ENCODE measurements at places on chromosomes 2 and 18.

GRCh38 chr18:69580107-69580506 lies 179.4 kb downstream of the DOK6 start:
- DNase-seq = no peak

GRCh38 chr2:226329180-226329579 lies 470.4 kb downstream of the IRS1 start:
- no peak for DNase-seq

- DNase-seq = no peak
These were observed 42.5 kb downstream of the POU3F3 start for GRCh38 chr2:104896446-104896845.

DNA sequence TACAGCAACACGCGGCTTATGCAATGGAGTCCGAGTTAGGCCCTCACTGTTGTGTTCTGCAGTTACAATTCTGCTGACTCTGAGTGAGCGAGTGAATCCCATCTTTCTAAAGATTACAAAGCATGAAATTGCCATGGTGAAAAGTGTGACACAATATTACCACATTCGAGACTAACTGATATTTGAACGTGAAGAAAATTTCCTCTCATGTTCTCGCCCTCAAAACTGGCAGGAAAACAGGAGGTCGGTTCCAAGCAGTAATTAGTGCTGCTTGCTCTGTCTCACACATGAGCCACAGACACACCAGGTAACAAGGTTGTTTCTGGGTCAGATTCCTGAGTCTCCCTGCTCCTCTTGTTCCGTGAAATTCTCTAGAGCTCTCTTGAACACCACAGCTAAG lies 93.7 kb upstream of the RIOK3 start:
- no peak for DNase-seq

GRCh38 chr2:174016447-174016846 lies 51.3 kb upstream of the SP3 start:
- DNase-seq = no peak

DNA sequence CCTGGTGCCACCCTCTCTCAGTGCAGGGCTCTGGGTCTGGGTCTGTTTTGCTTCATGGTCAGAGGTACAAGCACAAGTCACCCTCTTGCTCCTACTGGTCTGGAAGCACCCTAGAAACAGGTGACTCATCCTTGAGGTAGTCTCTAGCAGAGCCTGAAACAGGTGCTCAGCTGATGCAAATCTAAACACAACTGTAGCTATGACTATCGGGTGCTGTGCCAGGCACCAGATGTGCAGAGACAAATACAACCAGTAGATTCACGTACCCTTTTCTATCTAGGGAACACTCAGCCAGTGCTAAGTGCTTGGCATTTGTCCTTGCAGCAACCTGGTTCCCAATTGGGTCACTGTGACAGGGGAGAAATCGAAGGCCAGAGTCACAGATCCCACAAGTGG lies 140.9 kb upstream of the MYCN start:
- DNase-seq = no peak

GRCh38 chr2:126614524-126615227 lies 41.3 kb upstream of the GYPC start:
- DNase-seq = no peak

- DNase-seq = no peak
These were observed 220.5 kb downstream of the PIEZO2 start for GRCh38 chr18:10928772-10929373.

GRCh38 chr2:127681976-127682857 lies 6.9 kb upstream of the LIMS2 start:
- DNase-seq = no peak

- DNase-seq = no peak
These were observed 317.4 kb upstream of the HNRNPA3 start for GRCh38 chr2:176895158-176895557.

DNA sequence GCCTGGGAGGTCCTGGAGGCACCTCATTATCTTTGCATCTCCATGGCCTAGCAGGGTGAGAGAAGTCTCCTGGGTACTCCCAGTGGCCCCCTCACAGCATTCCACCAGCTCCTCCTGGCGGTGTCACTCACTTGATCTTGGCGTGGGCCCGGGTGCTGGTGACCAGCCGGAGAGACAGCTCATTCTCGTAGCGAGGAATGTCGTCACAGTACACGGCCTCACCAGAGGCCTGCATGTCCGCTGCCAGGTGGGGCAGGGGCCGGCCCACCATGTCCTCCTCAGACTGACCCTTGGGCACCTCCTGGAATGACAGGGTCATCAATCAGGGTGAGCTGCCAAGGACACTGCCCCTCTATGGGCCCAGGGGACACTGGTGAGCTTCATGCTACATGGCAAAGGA lies 42.4 kb downstream of the XDH start:
- no peak for DNase-seq

DNA sequence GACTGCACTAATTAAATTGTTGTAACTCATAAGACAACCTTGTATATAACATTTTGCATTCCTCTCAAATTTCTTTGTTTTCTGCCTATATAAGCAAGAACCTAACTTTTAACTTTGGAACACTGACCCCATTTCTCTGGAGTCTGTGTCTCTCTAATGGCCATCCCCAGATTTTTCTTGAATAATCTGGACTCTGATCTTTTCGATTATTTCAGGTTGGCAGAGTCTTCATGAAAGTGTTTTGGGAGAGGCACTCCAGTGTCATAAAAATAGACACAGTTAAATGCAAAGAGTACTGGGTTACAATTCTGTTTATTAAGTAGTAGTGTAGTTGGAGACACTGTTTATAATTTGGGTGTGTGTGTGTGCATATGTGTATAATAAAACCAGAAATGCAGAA lies 1467.7 kb upstream of the CELF4 start:
- DNase-seq = no peak

GRCh38 chr18:50748243-50749229 lies 71.3 kb downstream of the MRO start:
- DNase-seq = no peak

DNA sequence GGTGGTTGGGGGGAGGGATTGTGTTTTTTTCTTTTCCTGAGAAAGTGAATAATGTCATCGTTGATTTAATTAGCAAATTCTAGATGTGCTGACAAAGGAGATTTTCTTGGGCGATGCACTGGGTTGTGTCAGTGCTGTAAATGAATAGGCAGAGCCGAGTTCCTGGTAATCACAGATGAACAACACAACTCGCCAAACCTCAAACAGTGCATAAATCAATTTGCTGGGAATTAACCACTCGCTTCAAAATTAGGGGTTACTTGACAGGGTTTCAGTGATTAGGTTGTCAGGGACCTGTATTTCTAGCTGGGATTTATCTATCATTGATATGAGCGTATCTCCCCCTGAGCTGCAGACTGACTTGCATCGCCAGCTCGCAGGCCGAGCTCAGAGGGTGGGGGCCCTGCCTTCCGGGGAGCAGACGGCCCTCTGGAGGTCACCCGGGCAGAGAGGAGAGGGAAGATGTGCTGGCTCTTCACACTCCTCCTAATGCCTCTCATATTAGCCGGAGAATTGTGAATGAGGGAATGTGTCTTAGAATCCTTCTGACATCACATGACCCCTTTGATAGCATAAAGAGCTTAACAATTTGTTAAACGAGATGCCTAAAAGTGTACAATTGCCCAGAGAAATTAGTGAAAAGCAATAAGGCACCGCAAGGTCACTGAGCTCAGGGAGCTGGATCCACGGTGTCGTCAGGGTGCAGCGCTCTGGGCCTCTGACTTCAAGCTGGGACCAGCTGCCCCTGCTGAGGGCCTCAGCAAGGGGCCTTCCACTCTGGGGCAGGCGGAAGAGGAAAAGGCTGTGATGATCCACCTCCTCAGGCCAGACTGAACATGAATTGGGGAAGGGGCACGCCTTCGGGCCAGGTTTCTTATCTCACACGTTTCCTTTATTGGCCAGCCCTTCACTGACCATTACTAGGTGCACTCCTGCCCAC lies 48.9 kb downstream of the SMIM21 start:
- no peak for DNase-seq

GRCh38 chr2:119721462-119721861 lies 38.3 kb upstream of the PTPN4 start:
- no peak for DNase-seq

GRCh38 chr2:152532241-152532640 lies 185.0 kb downstream of the PRPF40A start:
- DNase-seq = no peak

GRCh38 chr2:27955384-27956161 lies 65.0 kb downstream of the BABAM2 start:
- no peak for DNase-seq

DNA sequence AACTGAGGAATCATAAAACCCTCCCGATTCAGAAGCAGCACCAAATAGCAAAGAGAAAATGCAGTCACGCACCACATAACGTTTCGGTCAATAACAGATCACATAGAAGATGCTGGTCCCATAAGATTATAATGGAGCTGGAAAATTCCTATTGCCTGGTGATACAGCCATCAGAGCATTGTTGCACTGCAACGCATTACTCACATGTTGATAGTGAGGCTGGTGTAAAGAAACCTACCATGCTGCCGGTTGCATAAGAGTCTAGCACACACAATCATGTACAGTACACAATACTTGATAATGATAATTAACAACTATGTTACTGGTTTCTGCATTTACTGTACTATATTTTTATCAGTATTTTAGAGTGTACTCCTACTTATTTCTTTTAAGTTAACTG lies 32.5 kb downstream of the RNF152 start:
- no peak for DNase-seq

GRCh38 chr2:85748039-85748734 lies 5.6 kb upstream of the ATOH8 start:
- DNase-seq = no peak

DNA sequence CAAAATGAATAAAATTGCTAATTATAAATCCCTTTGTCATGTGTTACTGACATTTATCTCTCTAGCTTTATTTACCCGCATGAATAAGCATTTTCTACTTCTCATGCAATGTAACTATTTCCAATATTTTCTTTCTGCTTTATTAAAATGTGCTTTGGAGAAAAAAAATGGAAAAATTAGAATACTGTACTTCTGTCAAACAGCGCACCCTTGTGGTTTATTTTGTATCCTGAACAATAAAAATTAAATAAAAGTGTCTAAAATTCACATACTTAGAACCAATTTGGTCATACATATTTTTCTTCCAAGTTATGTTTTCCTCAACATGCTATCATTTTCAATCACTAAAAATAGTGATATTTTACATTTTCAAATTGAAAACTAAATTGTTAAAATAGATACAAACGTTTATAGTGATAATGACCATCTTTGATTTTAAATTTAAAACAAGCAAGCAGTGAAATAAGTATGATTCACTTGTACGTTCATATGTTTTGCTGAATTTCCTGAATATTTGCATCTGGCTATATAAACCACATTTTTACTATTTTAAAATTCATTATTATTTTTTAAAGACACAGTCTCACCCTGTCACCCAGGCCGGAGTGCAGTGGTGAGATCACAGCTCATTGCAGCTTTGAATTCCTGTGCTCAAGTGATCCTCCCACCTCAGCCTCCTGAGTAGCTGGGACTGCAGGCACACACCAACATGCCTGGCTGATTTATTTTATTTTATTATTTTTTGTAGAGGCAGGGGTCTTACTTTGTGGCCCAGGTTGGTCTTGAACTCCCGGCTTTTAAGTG lies 95.9 kb upstream of the GRB14 start:
- no peak for DNase-seq

DNA sequence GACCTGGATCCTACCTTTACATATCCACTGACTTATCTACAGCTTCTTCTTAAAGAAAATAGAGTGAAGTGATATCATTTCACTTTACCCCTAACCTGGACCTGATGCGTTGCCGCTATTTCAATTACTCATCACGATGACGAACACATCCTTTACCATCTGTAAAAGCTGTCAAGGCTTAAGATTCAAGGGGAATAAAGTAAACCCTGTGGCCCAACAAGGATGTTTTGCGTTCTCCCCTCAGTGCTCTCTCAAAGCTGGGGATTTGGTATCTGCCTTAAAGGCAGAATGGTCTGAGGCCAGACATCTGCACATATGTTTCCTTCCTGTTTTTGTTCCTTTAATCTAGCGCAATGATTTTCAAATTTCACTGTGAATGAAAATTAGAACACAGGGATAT lies 100.1 kb upstream of the KLF7 start:
- no peak for DNase-seq

DNA sequence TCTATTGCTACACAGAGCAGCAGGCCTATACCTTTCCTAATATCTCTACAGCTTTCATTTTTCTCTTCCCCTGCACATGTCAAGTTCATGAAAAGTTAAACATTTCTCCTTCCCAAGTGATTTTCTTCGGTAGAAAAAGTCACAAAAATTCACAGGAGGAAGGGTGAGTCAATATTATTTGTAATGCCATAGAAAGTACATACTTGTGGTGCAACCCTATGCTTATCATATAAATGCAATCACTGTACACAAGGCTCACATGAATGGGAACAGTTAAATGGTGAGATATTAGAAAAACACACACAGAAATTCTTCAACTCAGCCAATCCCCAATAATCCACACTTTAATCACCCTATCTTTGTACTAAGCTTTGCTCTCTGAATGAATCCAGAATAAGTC lies 651.6 kb downstream of the LRRTM4 start:
- no peak for DNase-seq

DNA sequence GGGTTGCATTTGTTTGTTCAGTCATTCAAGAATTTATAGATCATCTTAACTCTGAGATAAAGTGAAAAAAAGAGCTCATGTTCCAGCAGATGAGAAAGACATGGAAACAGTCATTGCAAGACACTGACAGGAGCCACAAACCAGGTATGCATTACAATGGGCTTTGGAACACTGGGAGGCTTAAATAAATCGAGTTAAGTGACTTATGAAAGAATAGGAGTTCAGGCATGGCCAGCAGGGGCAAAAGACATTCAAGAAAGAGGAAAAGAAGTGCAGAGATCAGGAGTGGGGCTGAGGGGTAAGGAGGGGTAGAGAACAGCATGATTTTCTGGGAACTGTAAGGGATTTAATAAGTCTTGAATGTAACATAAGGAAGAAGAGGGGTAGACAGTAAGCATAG lies 121.2 kb upstream of the EPC2 start:
- DNase-seq = no peak

- no peak for DNase-seq
These were observed 98.0 kb upstream of the SLC14A2 start for GRCh38 chr18:45517181-45517741.

GRCh38 chr18:711310-711656 lies 1.1 kb downstream of the ENOSF1 start:
- no peak for DNase-seq

Data from naive thymus-derived CD8-positive, alpha-beta T cell (primary cell).